ENCODE measurements at places on chromosomes 7 and 10. TPM values are rescaled to one million over a fixed set of nuclear protein-coding genes. Genes with fewer than 3 reads are reported as not detected.

The ADIRF gene
- not detected for total RNA-seq

The PURB gene
- 11.7 TPM for total RNA-seq

The RPP38 gene
- total RNA-seq: 36.2 TPM

The MRPS33 gene
- total RNA-seq: 108 TPM

The OR6V1 gene
- not detected for total RNA-seq

The OGA gene
- 63.4 TPM for total RNA-seq

The CUTC gene
- 29.8 TPM for total RNA-seq

The DDC gene
- 1.1 TPM for total RNA-seq

The NUTM2A gene
- 0.04 TPM for total RNA-seq

The SH3PXD2A gene
- 0.82 TPM for total RNA-seq

Data from A549 treated with AZD2906 at 1 μM for 4 hours (cell line).